ENCODE measurements at places on chromosomes 1 and 21.
A peak's percentile ranks its signal among the peaks of the same experiment; 100 is the strongest.

GRCh38 chr1:11013160-11013531 lies 692 bp downstream of the TARDBP start:
- DNase-seq = no peak

DNA sequence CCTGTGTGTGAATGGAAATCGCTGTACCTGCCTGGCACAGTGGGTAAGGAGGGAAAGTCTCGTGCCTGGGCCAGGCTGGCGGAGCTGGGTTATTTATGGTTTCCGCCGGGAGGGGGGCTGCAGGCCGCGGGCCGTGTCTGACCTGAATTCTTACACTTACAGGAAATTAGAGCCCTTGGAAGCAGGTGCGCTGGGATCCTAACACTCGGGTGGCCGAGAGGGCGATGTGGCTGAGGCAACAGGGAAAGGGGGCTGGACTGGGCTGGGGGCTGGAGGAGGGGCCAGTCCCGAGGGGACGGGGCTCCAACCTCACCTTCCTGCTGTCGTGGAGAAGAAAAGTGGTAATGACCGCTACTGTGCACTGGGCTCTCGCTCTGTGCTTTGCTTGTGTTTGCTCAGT lies 109.4 kb upstream of the WNT4 start:
- DNase-seq = no peak

DNA sequence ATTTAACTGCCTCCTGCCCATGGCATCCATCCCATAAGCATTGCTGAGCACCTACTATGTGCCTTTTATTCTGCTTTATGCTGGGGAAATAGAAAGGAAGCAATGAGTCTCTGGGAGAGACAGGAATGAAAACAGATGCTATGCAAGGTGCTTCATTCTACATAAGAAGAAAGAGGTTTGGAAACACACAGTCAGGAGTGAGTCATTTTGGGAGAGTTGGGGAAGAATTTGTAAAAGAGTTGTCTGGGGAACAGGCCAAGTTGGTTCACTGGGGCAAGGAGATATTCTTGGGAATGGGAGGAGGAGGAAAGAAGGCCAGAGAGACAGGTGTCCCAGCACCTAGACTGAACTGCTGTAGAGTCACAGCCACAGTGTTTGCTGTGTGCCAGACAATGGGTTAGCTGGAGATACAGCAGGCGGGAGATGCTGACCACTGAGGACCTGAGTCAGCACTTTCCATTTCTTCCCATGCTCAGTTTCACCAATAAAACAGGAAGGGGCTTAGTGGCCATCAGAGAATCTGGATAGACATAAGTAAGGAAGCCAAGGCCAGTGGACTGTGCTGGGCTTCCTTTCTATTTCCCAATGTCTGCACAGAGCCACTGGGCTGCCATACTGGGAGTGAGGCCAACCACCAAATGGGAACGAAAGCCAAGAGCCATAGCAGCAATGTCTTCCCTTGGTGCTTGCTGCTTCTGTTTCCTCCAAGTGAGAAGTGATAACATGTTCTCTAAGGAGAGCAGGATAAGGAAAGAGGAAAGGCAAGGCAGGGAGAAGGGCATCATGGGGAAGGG lies 187.7 kb upstream of the USP24 start:
- DNase-seq = no peak

GRCh38 chr21:35198982-35199732 lies 150.1 kb upstream of the RUNX1 start:
- no peak for DNase-seq

GRCh38 chr1:42923367-42924081 lies 35.1 kb downstream of the SLC2A1 start:
- no peak for DNase-seq

- DNase-seq = no peak
Measured at GRCh38 chr1:167950569-167950968, 13.7 kb upstream of the MPC2 start.

- DNase-seq = no peak
Measured at GRCh38 chr1:107981277-107981676, 16.3 kb upstream of the VAV3 start.

GRCh38 chr1:37722181-37723071 lies 30.1 kb downstream of the CDCA8 start:
- no peak for DNase-seq

GRCh38 chr1:233269656-233270055 lies 25.9 kb downstream of the PCNX2 start:
- DNase-seq = no peak

- no peak for DNase-seq
Measured at GRCh38 chr1:210384625-210385024, 55.9 kb downstream of the HHAT start.

DNA sequence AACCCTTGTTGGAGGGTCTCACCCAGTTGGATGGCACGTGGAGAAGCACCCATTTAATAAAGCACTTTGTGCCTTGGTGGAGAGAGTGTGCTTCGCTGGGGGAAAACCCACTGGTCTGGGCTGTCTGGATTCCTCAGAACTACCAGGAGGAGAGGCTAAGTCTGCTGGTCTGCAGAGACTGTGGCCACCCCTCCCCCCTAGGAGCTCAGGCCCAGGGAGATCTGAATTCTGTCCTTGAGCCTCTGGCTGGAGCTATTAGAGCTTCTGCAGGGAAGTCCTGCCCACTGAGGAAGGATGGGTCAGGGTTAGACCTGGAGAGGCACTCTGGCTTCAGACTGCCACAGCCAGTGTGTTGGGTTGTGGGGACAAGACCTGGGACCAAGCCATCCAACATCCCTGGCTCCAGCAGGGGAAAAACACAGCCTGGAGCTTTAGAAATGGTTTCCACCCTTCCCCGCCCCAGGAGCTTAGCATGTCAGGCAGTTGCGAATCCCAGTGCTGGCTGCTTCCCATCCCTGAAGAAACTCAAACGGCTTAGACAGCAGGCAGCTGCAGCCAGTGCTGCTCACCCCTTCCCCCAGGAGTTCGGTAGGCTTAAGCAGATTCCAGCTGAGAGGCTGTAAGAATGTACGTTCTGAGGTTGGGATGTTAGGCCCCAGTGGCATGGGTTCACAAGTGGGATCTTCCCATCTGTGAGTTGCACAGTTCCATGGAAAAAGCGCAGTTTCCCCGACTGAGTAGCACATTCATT lies 288.3 kb downstream of the TGFB2 start:
- DNase-seq = no peak

DNA sequence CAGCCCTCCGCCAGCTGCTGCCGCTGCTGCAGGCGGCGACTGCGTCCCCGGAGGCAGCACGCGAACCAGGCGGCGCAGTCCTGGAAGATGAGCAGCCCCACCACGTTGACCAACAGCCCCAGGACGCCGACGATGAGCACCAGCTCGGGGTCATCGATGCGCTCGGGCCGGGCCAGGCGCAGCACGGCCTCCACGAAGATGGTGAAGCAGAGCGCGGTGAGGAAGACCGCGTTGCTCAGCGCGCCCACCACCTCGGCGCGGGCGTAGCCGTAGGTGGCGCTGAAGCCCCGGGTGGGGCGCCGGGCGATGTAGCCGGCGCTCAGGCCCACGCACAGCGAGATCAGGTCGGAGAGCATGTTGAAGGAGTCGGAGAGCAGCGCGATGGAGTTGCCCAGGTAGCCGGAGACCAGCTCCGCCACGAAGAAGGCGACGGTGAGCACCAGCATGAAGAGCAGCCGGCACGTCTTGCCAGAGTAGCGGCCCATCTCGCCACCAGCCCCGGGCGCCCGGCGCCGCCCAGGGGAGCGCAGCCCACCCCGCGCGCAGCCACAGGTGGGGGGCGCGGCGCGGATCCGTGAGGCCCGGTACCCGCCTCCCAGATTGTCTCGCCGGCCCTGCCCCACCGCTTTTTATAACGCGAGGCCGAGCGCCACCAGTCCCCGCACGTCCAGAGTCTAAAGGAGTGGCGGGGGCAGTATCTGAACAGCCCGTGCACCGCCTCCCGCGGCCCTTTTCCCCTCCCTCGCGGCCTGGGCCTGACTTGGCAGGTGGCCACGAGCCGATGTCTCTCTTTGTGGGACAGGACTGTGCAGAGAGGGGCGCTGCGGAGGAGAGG lies at the start of gene SLC30A10:
SLC30A10 (minus strand) TSS at position 602 of the 835 bp plus-strand sequence; CDS start at position 485, 117 bp downstream.
- peak; percentile 22 for DNase-seq

- no peak for DNase-seq
Measured at GRCh38 chr1:169848456-169848855, 45.2 kb downstream of the SCYL3 start.

GRCh38 chr1:62271948-62272728 lies 47.1 kb downstream of the KANK4 start:
- DNase-seq = peak; percentile 61

GRCh38 chr1:198672124-198672523 lies 33.3 kb downstream of the PTPRC start:
- DNase-seq = no peak

DNA sequence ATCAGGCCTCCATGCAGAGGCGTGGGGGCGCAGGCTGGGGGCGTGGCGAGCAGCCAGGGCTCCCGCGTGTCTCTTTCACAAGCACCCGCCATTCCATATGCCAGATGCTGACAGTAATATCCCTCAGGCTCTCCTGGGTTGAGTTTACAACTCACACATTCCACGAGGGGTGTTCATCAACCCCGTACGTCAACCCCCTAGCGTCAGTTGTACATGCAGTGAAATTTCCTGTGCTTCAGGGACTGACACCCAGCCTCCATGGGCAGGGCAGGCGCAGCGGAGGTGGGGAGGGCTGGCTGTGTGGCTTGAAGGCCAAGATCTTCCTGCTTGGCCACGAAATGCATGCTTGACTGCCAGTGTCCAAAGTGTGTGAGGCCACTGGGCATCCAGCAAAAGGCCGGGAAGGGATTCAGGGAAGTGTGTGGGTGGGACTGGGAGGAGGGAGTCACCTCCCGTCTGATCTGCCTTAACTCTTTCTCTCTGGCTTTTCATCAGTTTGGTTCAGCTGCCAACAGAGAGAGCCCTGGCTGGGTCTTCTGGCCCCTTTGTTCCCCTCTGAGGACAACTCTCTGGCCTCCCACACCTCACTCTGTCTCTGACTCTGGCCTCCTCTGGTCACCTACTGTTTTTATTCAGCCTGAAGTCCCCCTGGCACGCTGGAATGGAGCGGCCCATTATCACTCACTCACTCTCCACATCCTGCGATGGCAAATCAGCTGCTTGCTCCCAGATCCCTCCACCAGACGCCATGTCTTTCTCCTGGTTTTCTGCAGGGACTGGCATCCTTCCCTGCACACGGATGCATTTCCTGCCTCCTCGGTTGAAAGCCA lies 33.8 kb downstream of the CLIC6 start:
- DNase-seq = no peak

- no peak for DNase-seq
Measured at GRCh38 chr1:19034721-19035120, 78.2 kb upstream of the IFFO2 start.

- no peak for DNase-seq
Measured at GRCh38 chr1:41184446-41184845, 57.7 kb downstream of the SCMH1 start.

DNA sequence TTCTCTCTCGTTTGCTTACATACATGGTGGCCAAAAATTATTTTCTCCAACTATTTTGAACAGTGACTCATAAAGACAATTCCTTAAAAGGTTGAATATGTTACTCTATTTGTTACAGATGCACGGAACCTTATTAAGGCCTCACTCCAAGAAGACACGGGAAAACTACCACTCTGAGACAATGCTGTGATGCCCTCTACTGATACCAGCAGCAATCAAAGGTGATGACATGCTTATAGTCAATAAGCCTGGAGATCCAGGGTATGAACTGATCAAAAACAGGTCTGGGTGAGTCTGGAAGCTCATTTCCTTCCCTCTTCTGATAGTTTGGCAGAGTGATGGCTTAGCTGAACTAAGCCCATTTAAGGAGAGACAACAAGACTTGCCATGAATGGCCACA lies 563.0 kb downstream of the LRRIQ3 start:
- DNase-seq = no peak

GRCh38 chr1:4010814-4011605 lies 110.9 kb upstream of the C1orf174 start:
- no peak for DNase-seq

DNA sequence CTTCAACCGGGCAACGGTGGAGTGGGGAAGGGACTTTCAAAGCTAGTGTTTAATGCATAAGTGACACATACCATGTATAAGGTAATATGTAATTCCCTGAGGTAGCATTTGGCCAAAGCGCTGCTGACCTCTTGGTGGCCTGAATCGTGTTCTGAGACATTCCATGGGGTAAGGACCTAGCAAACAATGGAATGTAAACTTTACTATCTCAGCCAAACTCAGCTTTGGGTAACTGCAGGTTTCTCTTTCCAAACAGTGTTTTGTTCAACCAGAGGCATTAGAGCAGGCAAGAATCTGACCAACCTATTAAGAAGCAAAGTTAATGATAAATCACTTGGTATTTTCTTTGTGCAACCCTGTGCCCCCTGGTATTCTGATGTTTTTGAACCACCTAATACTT lies 22.0 kb downstream of the TGFB2 start:
- no peak for DNase-seq

DNA sequence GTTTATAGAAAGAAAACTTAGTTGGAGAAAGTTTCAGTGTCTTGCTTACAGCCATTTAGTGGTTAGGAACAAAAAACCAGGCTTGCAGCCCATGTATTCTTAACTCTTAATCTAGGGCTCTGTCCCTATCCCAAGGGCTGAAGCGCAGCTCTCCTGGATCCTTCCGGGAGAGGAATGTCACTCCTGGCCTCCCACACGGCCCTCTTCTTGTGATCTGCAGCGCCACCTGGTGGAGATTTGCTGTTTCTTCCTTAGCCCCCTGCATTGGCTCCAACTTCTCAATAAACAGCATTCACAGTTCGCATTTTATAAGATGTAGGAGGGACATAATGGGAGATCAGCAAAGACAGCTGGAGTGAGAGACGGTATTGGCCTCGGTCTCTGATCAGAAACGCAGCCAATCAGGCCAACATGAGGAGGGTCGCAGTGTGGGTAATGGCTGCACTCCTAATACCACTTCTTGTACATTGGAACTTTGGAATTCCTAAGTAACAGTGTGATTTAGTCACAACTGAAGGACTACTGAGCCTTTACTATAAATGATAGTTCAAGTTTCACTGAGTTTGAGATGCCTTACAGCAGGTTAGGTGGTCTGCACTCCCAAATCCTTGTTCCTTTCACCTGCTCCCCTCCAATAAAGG lies 283.4 kb downstream of the ASTN1 start:
- peak; percentile 61 for DNase-seq

GRCh38 chr1:156259805-156260204 lies 11.9 kb upstream of the PAQR6 start:
- DNase-seq = no peak

DNA sequence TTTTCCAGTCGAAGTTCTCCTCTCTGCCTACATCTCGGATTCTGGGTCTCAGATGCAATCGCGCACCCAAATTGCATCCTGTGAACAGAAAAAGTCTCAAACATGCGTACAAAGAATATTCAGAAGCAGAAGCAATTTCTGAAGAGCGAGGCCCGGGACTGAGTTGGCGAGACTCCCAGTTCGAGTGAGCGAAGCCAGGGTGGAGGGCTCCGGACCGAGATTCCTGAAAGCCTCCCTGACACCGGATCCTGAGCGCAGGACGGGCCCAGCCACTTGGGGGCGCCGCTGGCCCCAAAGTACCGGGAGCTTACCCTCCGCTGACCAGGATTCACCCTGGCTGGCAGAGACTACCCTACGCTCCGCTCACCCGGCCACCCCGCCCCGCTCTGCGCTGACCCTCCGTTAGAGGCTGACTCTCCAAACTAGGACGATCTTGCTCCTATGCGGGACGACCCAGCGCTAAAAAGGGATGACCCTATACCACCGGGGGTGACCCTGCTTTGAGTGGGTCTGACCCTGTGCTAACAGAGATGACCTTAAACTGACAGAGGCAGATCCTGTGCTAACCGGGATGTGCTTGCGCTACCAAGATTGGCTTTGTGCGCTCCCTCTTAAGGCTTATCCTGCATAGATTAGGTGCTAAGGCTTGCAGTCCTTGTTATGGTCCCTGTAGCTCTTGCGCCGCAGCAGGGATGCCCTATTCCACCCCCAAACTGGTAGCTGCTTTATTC lies 12.1 kb downstream of the FOXD2 start:
- peak; percentile 50 for DNase-seq
